SK-N-MC (cell line): ENCODE measurements at places on chromosomes 5 and 9.

- DNase-seq, result no peak
Measured at GRCh38 chr5:137605411-137605810, 106.3 kb upstream of the SPOCK1 start.

GRCh38 chr5:145829708-145830361 lies 5.3 kb downstream of the PRELID2 start:
- DNase-seq, result no peak

- no peak for DNase-seq
Measured at GRCh38 chr5:171700318-171700912, 85.2 kb upstream of the SMIM23 start.

DNA sequence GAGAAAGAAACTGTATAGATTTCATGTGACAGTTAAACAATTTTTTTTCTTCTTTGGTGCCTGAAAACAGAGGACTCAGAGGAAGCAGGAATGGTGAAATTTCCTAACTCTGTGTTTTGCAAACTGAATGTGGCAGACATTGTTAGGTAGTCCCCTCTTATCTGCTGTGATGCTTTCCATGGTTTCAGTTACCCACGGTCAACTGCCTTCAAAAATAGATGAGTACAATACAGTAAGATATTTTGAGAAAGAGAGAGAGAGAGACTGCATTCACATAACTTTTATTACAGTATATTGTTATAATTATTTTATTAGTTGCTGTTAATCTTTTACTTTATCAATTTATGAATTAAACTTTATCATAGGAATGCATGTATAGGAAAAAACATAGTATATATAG lies 627.2 kb downstream of the CCDC171 start:
- no peak for DNase-seq

GRCh38 chr5:59285300-59286016 lies 608.1 kb downstream of the PDE4D start:
- DNase-seq, result no peak

GRCh38 chr9:84778570-84778969 lies 109.0 kb downstream of the NTRK2 start:
- DNase-seq, result no peak

- no peak for DNase-seq
Measured at GRCh38 chr5:85972539-85972938, 645.2 kb upstream of the COX7C start.

GRCh38 chr9:76691517-76692313 lies 72.5 kb upstream of the PCA3 start:
- DNase-seq, result no peak

DNA sequence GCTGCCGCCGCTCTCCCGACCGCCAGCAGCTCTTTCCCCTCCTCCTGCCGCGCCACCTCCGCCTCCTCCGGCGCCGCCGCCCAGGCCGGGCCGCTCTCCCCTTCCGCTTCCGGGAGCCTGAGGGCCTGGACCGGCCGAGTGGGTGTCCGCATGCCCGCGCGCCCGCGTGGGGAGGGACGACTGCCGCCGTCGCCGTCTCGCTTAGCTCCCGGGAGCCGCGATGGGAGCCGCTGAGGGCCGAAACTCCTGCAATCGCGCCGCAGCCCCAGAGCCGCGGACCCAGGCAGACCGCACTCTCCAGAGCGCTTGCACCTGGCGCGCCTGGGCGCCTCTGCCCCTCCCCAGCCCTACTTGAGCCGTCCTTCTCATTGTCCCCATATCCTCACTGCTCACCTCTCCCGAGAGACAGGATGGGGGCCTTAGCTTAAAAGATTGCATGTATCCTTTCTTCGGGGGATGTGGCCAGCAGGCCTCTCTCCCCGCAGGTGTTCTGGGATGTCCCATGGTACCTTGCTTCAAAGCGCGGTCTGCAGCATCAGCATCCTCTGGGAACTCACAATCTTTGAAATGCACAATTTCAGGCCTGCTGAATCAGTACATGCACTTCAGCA lies at the start of gene ZDHHC21:
ZDHHC21 (minus strand) TSS at position 182 of the 611 bp plus-strand sequence. CDS start 19,092 bp downstream, outside the sequence.
- no peak for DNase-seq

- DNase-seq, result no peak
Measured at GRCh38 chr9:133619791-133620190, 10.6 kb upstream of the FAM163B start.

DNA sequence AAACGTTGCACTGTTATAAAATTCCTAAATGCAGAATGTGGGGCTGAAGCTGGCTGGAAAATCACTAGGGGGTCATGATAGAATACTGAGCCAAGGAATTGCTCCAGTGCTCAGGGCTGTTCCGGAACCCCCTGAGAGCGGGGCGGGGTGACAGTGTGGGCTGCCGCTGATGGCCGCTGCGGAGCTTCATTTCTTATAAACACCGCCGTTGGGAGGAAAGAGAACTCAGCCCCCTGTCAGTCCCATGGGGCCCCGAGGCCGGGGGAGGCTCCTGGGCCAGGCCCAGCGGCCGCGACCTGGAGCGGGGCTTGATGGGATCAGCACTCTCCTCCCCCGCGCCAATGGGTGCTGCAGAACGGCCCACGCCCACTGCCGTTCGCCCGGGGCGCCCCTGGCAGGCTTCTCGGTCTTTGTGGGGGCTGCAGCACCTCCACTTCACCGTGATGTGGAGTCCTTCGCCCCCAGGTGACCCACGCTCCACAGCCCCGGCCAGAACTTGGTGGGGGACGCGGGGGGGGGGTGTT lies 5.2 kb upstream of the IRF1 start:
- no peak for DNase-seq

GRCh38 chr5:130520211-130520610 lies 615.9 kb downstream of the CHSY3 start:
- no peak for DNase-seq

DNA sequence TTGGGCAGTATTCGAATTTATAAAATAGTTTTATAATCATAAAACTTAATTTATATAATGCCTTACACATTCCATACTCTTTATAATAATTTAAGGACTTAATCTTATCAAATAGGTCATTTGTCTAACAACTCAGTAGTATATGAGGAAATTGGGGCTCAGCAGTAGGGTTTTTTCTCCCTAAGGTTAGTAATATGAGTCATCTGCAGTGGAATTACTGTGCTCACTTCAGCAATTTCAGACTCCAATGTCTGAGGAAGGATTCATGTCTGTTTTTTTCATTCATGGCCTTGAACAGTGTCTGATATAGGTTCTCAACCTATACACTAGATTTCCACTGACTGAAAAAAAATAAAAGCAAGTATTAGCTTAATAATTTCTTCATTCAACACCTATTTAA lies 7.4 kb downstream of the DMRTA1 start:
- no peak for DNase-seq

DNA sequence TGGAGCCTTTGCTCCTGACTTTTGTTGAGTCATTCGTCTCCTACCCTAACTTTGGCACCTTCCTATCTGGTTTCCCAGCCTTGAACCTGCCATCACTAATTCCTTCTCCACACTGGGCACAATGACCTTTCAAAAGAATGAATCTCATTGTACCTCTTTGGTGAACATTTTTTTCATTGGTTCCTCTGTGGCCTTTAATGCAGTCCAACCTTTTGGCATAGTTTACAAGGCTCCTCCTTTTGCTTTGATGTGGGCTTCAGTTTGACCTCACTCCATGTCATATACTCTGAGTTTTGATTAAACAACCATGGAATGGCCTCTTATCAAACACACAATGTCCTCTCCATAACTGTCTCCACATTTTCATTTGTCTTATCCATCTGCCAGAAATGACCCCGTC lies 14.5 kb upstream of the ROPN1L start:
- no peak for DNase-seq

GRCh38 chr5:107385708-107386107 lies 285.0 kb downstream of the EFNA5 start:
- DNase-seq, result no peak

GRCh38 chr9:103804077-103804735 lies 289.9 kb upstream of the SMC2 start:
- DNase-seq, result no peak

- no peak for DNase-seq
Measured at GRCh38 chr5:145028626-145029025, 806.5 kb downstream of the PRELID2 start.

GRCh38 chr9:135992486-135993408 lies 31.6 kb upstream of the UBAC1 start:
- no peak for DNase-seq

GRCh38 chr5:172644711-172645110 lies 3.6 kb downstream of the NEURL1B start:
- DNase-seq, result no peak

GRCh38 chr5:65766175-65766574 lies 44.2 kb downstream of the NLN start:
- no peak for DNase-seq

GRCh38 chr5:163660486-163660885 lies 155.1 kb downstream of the MAT2B start:
- DNase-seq, result no peak

DNA sequence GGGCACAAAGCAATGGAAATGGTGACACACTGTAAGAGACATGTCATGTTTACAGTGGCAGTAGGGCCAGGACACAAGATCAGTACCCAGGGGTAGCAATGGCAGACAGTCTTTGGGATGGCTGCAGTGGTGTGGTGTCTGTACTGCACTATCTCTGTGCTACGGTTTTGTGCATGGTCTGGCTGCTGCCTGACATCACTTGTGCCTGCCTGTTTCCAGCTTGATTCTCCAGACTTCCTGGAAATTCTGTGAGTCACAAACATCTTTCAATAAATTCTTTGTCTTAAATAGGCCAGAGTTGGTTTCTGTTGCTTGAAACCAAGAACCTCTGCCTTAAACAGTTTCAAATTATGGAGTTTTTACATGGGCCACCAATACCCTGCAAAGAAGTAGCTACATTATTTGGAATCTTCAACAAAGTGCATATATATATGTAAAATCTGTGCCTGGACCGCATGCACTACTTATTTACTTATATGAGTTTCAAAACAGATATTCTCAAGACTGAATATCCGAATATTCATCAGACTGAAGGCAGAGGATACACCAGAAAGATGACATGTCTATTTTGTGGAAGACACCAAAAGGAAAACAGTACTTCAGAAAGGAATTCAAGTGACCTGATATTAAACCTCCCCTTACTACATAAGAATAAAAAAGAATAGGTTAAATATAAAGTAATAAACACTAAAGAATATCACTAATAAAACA lies 188.1 kb downstream of the RFX3 start:
- no peak for DNase-seq

- DNase-seq, result no peak
Measured at GRCh38 chr5:60779466-60779865, 64.6 kb downstream of the ELOVL7 start.

DNA sequence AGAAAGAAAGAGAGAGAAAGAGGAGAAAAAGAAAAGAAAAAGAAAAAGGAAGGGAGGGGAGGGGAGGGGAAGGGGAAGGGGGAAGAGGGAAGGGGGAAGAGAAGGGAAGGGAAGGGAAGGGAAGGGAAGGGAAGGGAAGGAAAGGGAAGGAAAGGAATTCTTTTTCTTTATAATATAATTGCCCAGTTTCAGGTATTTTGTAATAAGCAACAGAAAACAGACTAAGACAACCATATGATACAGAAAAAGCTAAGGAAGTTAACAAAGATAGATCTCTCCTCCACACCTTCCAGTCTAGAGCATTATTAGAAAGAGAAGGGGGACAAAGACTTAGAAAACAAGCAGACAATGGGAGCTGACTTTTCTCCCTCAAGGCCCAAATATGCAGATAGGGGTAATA lies 31.0 kb downstream of the MEIKIN start:
- no peak for DNase-seq
